ENCODE measurements at places on chromosomes 3 and 15. TPM values are rescaled to one million over a fixed set of nuclear protein-coding genes. Genes with fewer than 3 reads are reported as not detected.

The SOX14 gene
- not detected for total RNA-seq

The ST3GAL6 gene
- total RNA-seq: 7.3 TPM

The ATP10A gene
- 0.87 TPM for total RNA-seq

The ZMYND10 gene
- total RNA-seq: 1.2 TPM

The CCRL2 gene
- total RNA-seq: 1.5 TPM

The TP63 gene
- 0.47 TPM for total RNA-seq

The CHRNA3 gene
- 0.25 TPM for total RNA-seq

The DNASE1L3 gene
- 0.35 TPM for total RNA-seq

The SH2D7 gene
- total RNA-seq: 1.8 TPM

The PPM1L gene
- total RNA-seq: 7.3 TPM

The SLCO2A1 gene
- total RNA-seq: 10.0 TPM

The EPHA6 gene
- 1.1 TPM for total RNA-seq

- no peaks in the 10 kb centered on the region for H3K27me3 ChIP-seq
- H3K36me3 ChIP-seq: no peaks in the 10 kb centered on the region
- peak overlapping the region; percentile 89 for H3K4me3 ChIP-seq
These were observed 411 bp upstream of the EIF2B5 start for GRCh38 chr3:184134746-184135148.

DNA sequence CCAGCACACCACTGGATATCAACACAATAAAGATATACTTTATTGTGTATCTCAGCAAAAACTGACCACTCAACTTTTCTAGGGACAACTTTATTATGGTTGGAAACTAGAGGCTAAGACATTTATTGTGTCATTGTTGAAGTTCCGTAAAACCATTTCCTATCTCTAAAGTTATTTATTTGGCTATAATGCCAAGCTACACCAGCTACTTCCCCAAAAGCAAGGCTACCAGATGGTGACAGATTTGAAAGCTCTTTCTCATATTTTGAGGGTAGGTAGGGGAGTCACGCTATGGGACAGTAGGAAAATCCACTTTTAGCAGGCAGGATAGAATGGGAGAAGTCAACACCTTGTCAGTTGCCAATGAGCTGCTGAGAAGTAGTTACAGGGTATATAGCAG is 834.6 kb upstream of the CFAP20DC start:
- DNase-seq: no peak
- H3K27me3 ChIP-seq: no peaks in the 10 kb centered on the region
- no peaks in the 10 kb centered on the region for H3K4me1 ChIP-seq
- no peak overlapping the region for H3K27ac ChIP-seq
- no peaks in the 10 kb centered on the region for H3K36me3 ChIP-seq

DNA sequence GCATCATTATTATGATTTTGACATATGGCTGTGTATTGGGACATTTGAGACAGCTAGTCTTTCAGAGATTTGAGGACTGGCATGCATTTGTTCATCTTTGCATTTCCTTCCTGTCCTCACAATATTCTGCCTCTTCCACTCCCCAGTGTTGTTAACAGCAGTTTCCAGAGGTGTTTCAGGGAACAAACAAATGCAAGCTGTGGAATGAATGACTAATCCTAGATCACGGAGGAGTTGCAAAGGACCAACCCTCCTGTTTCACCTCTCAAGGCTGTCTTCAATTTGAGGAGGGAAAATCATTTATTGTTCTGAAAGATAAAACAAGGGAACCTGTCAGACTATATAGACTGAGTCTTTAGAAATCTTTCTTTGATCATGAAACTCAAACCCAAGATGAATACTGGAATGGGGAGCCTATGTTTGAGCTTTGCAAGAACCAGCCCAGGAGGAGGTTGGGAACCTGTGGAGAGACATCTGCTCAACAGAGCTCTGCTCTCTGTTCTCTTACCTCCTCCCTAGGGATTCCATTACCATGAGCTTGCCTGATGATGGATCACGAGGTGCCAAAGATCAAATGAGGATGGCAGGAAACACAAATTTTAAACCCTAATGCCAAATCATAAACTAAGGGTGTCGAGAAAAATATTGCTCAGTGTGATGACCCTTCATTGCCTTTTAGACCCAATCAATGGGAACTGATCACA is 68.5 kb downstream of the SLC7A14 start:
- H3K4me3 ChIP-seq: no peak overlapping the region
- H3K36me3 ChIP-seq: no peaks in the 10 kb centered on the region
- no peak overlapping the region for H3K27ac ChIP-seq

DNA sequence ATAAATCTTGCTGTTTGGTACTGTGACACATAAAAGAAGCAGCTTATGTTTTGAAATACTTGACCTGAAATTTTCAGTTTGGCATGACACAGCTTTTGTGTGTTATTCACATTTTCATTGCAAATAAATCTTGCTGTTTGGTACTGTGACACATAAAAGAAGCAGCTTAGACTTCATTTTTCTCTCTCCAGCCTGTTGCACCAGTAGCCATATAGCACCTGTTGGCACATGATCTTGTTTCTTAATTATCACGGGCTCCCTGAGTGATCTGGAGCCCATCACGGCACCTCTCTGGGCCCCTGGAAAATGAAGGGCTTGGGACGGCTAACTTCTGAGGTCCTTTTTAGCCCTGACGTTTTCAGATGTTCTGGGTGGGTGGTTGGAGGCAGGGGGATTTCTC is 77.4 kb upstream of the SLCO3A1 start:
- H3K4me3 ChIP-seq: no peak overlapping the region
- no peak for DNase-seq
- H3K27me3 ChIP-seq: no peaks in the 10 kb centered on the region
- H3K36me3 ChIP-seq: no peaks in the 10 kb centered on the region

GRCh38 chr3:135148398-135149020 is 353.4 kb downstream of the EPHB1 start:
- H3K4me1 ChIP-seq: no peaks in the 10 kb centered on the region
- no peak for DNase-seq
- H3K27ac ChIP-seq: no peak overlapping the region
- no peaks in the 10 kb centered on the region for H3K36me3 ChIP-seq
- H3K27me3 ChIP-seq: no peaks in the 10 kb centered on the region

GRCh38 chr15:99187936-99188335 is 61.4 kb downstream of the TTC23 start:
- no peaks in the 10 kb centered on the region for H3K36me3 ChIP-seq
- H3K4me1 ChIP-seq: no peaks in the 10 kb centered on the region
- DNase-seq: no peak
- H3K27ac ChIP-seq: no peak overlapping the region
- H3K27me3 ChIP-seq: no peaks in the 10 kb centered on the region

GRCh38 chr3:107644631-107645030 is 121.9 kb downstream of the BBX start:
- no peak for DNase-seq
- no peaks in the 10 kb centered on the region for H3K4me1 ChIP-seq
- H3K4me3 ChIP-seq: no peak overlapping the region
- H3K36me3 ChIP-seq: no peaks in the 10 kb centered on the region
- H3K27ac ChIP-seq: no peak overlapping the region
- no peaks in the 10 kb centered on the region for H3K27me3 ChIP-seq

- H3K36me3 ChIP-seq: no peaks in the 10 kb centered on the region
- no peaks in the 10 kb centered on the region for H3K27me3 ChIP-seq
- no peaks in the 10 kb centered on the region for H3K4me1 ChIP-seq
These were observed 104.6 kb downstream of the ZIC1 start for GRCh38 chr3:147513785-147514184.

- H3K4me1 ChIP-seq: no peaks in the 10 kb centered on the region
- no peaks in the 10 kb centered on the region for H3K27me3 ChIP-seq
- no peak overlapping the region for H3K27ac ChIP-seq
- no peak overlapping the region for H3K4me3 ChIP-seq
These were observed 81.6 kb downstream of the LRRC49 start for GRCh38 chr15:70974004-70974832.

DNA sequence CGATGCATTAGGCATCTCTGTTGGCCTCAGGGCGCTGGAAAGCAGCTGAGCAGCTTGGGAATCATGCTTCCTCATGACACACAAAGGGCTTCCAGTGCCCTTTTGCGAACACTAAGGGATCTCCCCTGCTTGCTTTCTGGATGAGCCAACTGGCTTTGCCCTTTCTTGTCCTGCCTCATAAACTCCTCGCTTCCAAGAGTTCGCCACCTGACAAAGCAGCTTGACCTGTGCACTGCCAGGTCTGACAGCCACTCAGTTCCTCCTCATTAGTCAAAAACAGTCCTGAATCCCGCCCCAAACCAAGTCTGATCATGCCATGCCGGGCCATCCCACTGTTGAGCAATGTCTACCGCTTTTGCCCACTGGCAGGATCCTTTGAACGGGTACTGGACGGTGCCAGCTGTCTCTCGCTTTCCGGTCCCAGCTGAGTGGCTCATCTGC is 265.4 kb upstream of the LYSMD4 start:
- H3K36me3 ChIP-seq: no peaks in the 10 kb centered on the region
- no peaks in the 10 kb centered on the region for H3K27me3 ChIP-seq
- H3K4me3 ChIP-seq: no peak overlapping the region
- H3K4me1 ChIP-seq: no peaks in the 10 kb centered on the region
- no peak overlapping the region for H3K27ac ChIP-seq
- DNase-seq: no peak

DNA sequence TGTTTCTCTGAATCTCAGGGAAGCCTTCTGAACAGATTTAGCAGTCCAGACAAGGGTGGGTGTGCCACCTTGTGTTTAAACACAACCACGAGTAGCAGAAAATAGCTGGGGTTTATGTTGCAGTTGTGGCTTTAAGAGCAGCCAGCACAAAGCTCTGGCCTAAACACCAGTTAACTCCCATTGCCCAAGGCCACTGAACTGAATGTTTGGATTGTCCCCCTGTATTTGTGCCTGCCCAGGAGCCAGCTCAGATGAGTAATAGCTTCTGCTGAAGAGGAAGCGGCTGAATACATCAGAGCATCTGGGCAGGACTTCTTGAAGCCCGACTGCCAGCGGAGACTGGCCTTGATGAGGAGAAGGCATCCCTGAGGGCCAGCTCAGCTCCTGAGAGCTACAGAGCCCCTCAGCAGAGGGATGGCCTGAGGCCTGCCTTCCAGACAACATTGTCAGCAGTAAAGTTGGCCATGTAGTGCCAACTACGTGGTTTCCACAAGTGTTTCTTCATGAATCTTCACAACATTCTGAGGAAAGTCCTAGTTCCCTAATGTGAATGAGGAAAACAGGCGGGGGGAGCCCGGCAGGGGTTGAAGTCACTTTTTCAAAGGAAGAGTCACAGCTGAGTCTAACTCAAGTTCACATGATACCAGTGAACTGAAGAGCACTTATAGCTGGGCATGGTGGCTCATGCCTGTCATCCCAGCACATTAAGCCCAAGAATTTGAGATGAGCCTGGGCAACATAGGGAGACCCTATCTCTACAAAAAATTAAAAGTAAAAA is 65.8 kb upstream of the ZBTB38 start:
- H3K27me3 ChIP-seq: no peaks in the 10 kb centered on the region
- H3K36me3 ChIP-seq: no peaks in the 10 kb centered on the region
- H3K27ac ChIP-seq: no peak overlapping the region
- H3K4me3 ChIP-seq: no peak overlapping the region

DNA sequence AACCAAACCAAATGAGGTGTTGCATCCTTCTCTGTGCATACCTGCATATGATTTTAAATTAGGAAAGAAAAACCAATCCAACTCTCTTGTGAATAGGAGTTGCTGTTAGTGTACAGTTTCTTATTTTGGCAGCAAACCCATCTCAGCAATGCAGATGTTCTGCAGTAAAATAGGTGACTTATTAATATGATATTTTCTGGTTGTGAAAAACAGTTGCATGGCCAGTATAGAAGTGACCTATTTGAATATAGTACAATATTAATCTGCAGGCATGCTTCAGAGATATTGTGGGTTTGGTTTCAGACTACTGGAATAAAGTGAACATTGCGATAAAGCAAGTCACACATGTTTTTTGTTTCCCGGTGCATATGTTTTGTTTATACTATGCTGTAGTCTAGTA is 42.2 kb downstream of the AKAP13 start:
- no peak overlapping the region for H3K27ac ChIP-seq
- H3K27me3 ChIP-seq: no peaks in the 10 kb centered on the region
- no peak for DNase-seq
- no peak overlapping the region for H3K4me3 ChIP-seq
- no peaks in the 10 kb centered on the region for H3K36me3 ChIP-seq
- peaks cover 6% of the 10 kb centered on the region for H3K4me1 ChIP-seq

GRCh38 chr3:114421204-114421603 is 127.4 kb downstream of the TIGIT start:
- no peak overlapping the region for H3K27ac ChIP-seq
- peaks cover 7% of the 10 kb centered on the region for H3K4me1 ChIP-seq
- no peak for DNase-seq
- no peaks in the 10 kb centered on the region for H3K27me3 ChIP-seq
- H3K36me3 ChIP-seq: no peaks in the 10 kb centered on the region
- H3K4me3 ChIP-seq: no peak overlapping the region

GRCh38 chr3:23301819-23302218 is 98.7 kb downstream of the UBE2E2 start:
- H3K4me3 ChIP-seq: no peak overlapping the region
- H3K27ac ChIP-seq: no peak overlapping the region
- H3K4me1 ChIP-seq: peaks cover 4% of the 10 kb centered on the region
- DNase-seq: no peak
- no peaks in the 10 kb centered on the region for H3K27me3 ChIP-seq

DNA sequence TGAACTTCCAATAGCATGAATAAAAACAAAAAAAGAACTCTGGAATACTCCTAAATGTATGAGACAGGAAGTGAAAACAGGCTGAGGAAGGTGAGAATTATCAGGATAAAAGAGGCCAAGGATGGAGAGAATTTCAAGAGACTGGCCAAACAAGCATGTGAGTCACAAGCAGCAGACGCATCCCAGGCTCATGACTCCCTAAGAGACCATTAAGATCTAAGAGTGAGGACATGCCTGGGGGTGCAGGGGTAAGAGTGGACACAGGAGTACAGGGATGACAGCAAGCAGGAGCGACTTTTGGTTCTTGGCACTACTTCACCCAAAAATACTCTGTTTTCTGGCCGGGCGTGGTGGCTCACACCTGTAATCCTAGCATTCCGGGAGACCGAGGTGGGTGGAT is 7.1 kb downstream of the SCAMP2 start:
- no peak overlapping the region for H3K4me3 ChIP-seq
- H3K27ac ChIP-seq: no peak overlapping the region
- H3K27me3 ChIP-seq: no peaks in the 10 kb centered on the region
- DNase-seq: no peak
- peaks cover 20% of the 10 kb centered on the region for H3K4me1 ChIP-seq

GRCh38 chr15:36301947-36302346 is 277.5 kb upstream of the CDIN1 start:
- no peak for DNase-seq
- H3K27ac ChIP-seq: no peak overlapping the region
- no peaks in the 10 kb centered on the region for H3K27me3 ChIP-seq
- H3K4me1 ChIP-seq: no peaks in the 10 kb centered on the region

DNA sequence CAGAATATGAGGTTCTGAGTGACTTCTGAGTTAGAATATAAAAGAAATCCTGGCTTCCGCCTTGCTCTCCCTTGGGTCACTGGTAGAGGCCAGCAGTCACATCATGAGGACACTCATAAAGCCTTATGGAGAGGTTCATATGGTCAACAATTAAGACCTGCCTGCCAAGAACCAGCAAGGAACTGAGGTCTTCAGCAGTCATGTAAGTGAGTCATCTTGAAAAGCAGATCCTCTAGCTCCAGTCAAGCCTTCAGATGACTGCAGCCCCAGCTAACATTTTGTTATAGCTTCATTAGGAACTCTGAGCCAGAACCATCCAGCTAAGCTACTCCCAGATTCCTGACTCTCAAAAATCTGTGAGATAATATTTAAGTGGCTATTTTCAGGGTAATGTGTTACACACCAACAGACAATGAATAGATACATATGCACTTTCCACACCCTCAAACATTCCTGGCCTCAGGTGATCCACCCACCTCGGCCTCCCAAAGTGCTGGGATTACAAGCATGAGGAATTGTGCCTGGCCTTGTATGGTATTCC is 447.2 kb downstream of the SHQ1 start:
- H3K4me1 ChIP-seq: no peaks in the 10 kb centered on the region
- no peaks in the 10 kb centered on the region for H3K36me3 ChIP-seq
- no peak overlapping the region for H3K4me3 ChIP-seq
- H3K27ac ChIP-seq: no peak overlapping the region
- H3K27me3 ChIP-seq: no peaks in the 10 kb centered on the region
